Stimulated activated CD8-positive, alpha-beta memory T cell treated with anti-CD3 and anti-CD28 coated beads, Interleukin-2, amount 100 ng/mL, for 48 hours (primary cell): ENCODE measurements at places on chromosomes 5 and 9.

GRCh38 chr9:71858812-71859211, 52.2 kb downstream of the ABHD17B start:
- no peak for DNase-seq

- no peak for DNase-seq
Observed at GRCh38 chr9:97514531-97514930, 13.1 kb downstream of the TMOD1 start.

GRCh38 chr9:136400038-136400834, at the start of gene SNAPC4:
Gene SNAPC4, minus strand, starts transcription at chr9:136400170. Its CDS starts 1,742 bp downstream, at chr9:136398428.
- DNase-seq = peak; percentile 80

DNA sequence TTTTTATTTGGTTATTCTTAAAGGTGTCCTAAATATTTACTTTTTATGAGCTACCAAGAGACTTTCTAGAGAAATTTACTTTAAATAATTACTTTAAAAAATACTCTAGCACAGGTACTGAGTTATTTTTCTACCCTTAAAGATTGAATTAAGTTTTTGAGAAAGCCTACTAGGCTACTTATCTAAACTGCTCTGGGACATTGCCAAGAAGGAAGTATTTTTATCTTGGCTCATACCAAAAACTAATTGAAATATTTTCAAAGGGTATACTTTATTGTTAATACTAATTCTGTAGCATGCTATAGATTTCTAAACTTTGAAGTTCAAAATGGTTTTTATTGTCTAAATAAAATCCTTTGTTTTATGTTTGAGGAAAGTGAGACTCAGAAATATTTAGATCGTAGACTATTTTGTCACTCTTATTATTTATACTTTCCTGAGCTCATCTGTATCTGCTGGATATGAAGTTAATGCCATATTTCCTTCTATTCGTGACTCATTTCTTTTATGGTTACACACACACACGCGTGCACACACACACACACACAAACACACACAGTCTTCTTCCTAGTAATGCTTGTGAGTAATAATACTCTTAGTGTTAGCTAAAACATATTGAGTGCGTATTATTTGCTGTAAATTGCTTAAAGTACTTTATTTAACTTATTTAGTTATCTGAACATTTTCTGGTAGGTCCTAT, 89.5 kb downstream of the MAN2A1 start:
- no peak for DNase-seq

DNA sequence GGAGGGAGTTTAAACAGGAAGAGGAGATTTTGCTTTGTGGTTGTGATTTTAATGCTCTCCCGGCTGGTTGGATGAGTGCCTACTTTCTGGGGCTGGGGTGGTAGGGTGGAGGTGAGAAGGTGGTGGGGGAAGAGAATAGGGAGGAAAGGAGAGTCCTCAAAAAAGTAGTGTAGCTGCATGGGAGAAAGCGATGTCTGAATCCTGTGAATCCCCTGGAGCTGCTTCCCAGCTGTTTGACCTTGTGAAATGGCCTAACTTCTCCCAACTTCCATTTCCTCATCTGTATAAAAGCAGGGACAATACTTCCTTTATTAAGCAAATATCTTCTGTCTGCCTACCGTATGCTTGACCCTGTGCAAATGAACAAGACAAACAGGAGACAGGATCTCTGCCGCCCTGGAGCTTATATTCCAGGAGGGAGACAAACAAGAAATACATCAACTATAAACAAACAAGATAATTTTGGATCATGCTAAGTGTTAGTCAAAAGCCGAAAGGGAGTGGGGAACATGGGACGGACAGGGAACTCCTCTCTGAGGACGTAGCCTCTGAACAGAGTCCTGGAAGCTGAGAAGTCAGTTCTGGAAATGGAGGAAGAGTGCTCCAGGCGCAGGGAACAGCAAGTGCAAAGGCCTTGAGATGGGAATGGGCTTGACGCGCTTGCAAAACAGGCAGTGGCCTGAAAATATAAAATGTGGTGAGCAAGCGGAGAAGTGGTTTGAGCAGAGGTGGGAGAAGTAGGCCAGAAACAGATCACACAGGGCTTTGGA, 103.5 kb downstream of the SPRY4 start:
- DNase-seq = no peak

DNA sequence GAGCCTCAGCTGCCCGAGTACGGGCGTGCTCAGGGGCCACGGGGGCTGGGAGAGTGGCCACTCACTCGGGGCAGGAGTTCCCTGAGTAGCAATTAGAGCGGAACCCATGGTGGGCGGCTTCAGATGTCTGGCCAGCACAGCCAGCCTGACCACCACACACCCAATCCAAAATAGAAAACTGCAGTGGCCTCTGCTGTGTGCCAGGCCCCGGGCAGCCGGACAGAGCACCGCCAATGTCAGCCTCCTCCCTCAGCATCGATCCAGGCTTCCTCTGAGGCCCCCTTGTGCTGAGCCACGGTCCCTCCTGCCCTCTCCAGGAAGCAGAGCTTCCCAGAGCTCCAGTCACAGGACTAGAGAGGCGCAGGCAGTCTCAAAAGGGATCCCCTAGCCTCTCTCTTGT, 2.7 kb downstream of the ADAMTS2 start:
- DNase-seq = no peak

DNA sequence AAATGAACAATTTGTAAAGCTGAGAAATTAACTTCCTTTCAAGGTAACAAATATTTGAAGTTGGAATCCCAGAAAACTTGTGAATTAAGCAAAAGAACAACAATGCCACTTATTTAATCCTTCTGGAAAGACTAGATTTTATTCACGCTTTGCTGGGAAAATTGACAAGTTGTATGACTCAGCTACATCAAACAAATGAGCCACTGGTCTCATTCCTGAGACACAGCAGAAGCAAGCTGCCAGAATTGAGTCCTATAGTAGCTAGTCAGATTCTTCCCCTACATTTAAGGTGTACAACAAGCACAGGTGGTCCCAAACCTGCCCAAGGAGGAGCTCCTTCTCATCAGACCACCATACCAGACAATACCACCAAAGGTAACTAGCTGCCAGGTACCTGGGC, 280.7 kb downstream of the SPOCK1 start:
- no peak for DNase-seq

- DNase-seq = no peak
Observed at GRCh38 chr5:116922532-116922931, 347.9 kb upstream of the SEMA6A start.

GRCh38 chr5:22348027-22348426, 505.1 kb downstream of the CDH12 start:
- no peak for DNase-seq

- DNase-seq = no peak
Observed at GRCh38 chr9:120935383-120935857, 8.8 kb upstream of the TRAF1 start.

- no peak for DNase-seq
Observed at GRCh38 chr9:73573235-73573634, 421.6 kb downstream of the ANXA1 start.

DNA sequence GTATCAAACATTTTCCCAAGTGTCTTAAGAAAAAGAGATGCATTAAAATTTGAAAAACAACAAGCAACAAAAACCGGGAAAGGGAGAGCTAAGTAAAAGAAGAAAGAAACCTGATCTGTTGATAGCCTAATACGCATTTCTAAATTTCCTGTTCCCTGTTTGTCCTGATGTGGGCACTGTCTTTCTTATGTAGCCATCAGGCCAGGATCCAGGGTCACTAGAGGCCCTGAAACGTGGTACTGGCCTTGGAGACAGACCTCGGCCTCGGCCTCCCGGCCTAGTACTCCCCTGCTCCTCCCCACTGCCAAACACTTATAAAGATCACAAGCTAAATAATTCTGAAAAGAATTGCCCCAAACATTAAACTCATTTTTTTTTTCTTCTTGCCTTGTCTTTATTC, 547.2 kb downstream of the IRX1 start:
- no peak for DNase-seq

- no peak for DNase-seq
Observed at GRCh38 chr5:57659886-57660285, 177.3 kb upstream of the ACTBL2 start.

GRCh38 chr5:172638209-172638768, 2.8 kb upstream of the NEURL1B start:
- DNase-seq = no peak
